Inflammatory macrophage (primary cell): ENCODE measurements at places on chromosomes 12 and 14.

- no peak for DNase-seq
Measured at GRCh38 chr12:11524446-11524845, 125.0 kb upstream of the ETV6 start.

GRCh38 chr14:72975770-72976169 lies 49.5 kb downstream of the DCAF4 start:
- no peak for DNase-seq

- no peak for DNase-seq
Measured at GRCh38 chr14:54258382-54258781, 138.4 kb upstream of the CDKN3 start.

GRCh38 chr14:72816287-72816686 lies 77.6 kb downstream of the DPF3 start:
- DNase-seq, result no peak

DNA sequence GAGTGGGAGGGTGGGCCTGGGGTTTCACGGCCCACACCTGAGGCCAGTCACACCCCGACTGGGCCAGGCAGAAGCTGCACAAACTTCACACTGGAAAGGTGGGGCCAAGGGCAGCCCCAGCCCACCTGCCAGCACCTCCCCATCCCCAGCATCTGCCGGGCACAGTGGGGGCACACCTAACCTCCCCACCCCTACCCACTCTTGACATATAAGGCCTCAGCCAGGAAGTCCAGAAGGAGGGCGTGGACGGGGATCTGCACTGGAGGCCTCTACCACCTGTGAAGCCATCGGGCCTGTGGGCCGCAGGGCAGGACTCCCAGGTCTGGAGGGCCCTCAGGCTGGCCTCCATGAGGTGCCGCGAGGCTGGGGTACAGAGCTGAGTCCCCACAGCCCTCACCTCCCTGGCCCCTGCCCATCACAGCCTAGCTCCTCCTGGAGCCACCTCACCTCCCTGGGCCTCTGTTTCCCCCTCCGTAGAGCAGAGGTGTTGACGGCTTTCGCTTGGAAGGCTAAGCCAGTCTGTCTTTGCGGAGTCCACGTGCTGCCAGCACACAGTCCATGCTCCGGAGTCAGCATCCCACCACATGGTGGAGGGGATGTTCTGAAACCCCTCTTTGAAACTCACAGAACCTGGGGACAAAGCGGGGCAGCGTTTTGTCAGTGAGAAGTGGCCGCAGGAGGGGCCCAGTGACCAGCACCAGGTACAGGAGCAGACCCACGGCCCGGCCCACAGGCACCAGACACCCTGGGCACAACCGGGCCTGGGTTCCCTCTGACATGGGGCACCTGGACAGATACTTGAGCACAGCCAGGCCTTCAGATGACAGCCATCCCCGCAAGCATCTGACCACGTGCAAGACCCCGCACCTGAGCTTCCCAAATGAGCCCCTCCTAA lies 38.2 kb upstream of the INF2 start:
- no peak for DNase-seq

- no peak for DNase-seq
Measured at GRCh38 chr12:80193865-80194264, 94.5 kb downstream of the OTOGL start.

GRCh38 chr12:113346353-113346752 lies 11.4 kb upstream of the SLC8B1 start:
- peak; percentile 83 for DNase-seq

- no peak for DNase-seq
Measured at GRCh38 chr12:34356233-34356987, 334.1 kb downstream of the ALG10 start.

- no peak for DNase-seq
Measured at GRCh38 chr14:93975791-93976476, 436 bp downstream of the ASB2 start.

DNA sequence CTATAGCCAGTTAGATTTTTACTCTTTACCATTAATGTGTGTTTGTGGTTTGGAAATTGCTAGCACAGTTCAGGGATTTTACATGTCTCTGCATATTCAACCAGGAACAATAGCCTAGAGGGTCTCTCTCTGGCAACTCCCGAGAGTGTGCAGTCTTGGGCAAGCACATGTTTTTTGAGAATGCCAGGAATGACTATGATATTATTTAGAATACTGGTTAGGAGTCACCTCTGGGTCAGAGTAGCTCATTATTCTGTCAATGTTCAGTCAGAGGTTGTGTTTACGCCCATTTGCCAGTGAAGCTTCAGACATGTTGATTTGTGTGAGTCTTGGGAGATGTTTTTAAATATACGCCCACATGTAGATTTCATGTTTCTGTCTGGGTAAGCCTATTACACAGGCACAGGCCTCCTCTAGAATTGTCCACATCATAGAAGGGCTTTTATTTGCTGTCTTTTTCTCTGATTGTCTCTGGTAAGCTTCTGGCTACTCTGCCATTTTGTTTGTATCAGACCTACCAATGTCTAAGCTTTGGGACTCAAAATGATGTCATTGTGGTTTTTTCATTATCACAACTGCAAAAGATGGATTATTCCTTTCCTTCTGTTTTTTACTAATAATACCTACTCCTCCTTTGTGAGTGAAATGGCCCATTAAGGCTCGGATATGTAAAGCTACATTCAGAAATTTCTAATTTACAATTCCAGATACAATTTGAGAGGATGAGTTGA lies 203.1 kb upstream of the PPFIA2 start:
- DNase-seq, result no peak

GRCh38 chr14:31682768-31683167 lies 121.6 kb downstream of the NUBPL start:
- no peak for DNase-seq

DNA sequence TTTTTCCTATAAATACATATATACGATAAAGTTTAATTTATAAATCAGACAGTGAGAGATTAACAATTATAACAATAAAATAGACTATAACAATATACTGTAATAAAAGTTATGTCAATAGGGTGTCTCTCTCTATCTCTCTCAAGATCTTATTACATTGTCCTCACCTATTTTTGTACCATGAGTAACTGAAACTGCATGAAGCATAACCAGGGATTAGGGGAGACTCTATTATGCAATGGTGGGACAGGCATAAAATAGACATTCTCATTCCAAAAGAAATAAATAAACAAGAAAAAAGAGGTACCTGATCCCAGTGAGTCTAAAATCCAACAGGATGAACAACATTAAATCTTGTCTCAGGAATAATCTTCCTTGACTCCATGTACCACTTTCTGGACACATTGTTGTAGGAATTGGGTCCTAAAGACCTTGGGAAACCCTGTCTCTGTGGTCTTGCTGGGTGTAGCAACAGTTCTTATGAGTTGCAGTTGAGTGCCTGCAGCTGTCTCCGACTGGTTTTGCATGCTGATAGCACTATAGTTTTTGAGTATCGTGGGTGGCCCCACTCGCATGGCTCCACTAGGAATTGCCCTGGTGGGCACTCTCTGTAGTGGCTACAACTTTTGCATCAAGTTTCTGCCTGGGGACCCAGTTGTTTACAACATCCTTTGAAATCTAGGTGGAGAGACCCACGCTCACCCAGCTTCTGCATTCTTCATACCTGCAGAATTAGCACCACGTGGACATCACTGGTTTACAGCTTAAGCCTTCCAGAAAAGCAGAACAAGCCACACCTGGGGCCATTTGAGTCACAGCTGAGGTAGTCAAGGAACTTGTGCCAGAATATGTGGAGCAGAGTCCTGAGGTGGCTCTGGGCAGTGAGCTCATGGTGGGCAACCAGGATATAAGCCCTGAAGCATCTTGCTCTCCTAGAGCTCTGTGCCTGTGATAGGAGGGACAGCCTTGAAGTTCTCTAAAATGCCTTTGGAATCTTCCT lies 204.7 kb downstream of the KITLG start:
- no peak for DNase-seq

DNA sequence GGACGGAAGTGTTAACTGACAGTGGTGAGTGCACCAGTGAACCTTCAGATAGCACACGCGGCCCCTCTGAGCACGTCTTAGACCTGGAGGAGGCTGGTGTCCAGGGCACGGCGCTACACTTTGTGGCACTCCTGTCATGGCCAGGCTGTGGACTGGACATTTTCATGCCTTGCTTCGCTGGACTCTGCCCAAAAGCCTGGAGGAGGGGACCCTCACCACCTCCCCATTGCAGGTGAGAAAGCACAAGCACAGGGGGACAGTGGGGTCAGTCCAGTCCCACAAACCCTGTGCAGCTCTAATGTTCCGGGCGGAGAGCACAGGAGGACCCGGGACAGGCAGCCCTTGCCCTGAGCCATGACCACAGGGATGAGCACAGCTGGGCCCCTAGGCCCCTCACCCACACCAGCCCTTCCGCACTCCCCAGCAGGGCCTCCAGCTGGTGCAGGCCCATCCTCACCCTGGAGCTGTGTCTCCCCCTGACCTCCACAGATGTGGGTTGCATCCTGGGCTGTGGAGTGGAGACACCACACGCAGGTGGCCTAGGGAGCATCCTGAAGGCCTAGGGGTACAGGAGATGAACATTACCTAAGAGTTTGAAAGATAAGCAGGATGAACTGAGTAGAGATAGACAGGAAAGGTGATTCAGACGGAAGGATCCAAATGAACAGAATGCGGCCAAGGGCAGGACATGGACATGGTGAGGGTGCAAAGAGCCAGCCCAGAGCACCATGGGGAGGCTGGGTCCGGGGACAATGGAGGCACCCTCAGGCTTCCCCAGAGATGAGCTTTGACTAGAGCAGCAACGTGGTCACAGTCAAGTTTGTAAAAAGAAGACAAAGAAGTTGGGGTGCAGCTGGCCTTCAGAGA lies 132.8 kb downstream of the BCL11B start:
- no peak for DNase-seq

DNA sequence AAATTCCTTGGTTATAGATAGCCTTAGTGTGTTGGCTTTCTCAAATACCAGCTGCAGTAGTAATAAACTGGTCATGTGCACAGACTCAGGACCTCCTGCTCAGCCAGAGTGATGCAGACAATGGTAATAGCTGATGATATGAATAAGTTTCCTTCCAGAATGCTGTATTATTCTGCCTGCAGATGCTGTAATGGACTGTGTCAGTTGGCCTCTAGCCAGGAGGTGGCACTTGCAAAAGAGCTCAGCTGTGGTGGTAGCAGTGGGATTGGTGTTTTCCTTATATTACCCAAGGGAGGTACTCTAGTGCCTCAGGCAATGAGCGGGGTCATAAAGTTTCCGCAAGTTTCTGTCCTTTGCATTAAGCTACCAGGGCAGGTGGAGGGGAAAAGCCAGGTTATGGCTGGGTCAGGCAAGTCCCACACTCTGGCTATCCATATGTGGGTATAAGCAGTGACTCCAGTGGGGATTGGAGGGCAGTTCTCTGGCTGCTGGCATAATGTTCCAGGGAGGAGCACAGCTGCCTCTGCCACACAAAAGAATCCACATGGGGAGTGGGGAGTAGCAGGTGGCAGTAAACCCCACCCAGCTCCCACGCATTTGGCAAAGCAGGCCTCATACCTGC lies 14.0 kb upstream of the MUCL1 start:
- no peak for DNase-seq

- no peak for DNase-seq
Measured at GRCh38 chr14:72742118-72742837, 151.6 kb downstream of the DPF3 start.

- no peak for DNase-seq
Measured at GRCh38 chr12:51484119-51484518, 59.5 kb downstream of the SLC4A8 start.

DNA sequence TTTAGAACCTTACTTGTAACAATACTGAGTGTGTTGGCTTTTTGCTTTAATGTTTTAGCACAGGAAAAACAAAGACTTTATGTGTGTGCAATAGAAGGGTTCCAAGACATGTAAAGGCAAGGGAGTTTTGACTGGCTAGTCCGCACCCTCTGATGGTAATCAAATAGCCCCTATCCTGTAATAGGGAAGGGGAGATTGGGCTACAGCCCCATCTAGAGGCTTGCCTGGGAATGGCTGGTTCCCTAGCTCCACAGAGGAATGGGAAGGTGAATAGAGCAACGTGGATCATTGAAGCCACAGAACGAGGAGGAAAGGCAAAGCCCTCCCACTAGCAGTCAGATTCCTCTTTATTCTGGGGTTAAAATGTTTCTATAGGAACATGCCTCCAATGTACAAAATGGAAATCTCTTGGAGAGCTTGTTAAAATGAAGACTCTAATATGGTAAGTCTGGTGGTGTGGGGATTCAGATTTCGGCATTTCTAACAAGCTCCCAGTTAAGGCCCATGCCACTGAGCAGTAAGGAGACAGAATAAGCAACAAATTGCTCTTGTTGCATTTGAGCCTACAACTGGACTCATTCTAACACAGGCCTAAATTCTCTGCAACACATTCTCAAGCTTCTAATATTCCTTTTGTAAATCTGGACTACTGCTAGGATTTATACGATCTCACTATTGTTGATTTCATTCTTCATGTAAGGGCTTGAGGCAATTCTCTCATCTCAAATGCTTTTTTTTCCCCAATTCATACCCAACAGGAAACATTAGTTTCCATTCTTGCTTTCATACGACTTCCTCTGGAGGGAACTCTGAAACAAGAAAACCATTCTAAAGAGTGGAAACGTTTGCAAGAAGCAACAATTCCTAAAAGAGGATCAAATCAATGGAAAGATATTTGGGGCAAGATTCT lies 57.1 kb downstream of the NIN start:
- DNase-seq, result peak; percentile 7

DNA sequence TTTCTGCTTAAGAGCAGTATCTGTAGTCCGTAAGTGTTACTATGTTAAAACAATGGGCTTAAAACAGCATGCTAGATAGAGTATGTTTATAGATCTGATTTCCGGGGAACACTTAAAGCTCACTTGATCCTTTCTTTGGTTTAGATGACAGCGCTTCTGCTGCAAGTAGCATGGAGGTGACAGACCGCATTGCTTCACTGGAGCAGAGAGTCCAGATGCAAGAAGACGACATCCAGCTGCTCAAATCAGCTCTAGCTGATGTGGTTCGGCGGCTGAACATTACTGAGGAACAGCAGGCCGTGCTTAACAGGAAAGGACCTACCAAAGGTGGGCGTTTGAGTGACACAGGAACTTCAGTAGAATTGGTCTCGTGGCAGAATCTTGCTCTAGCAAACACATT lies 57.5 kb downstream of the EML1 start:
- DNase-seq, result no peak

GRCh38 chr12:79056775-79057174 lies 192.2 kb downstream of the SYT1 start:
- no peak for DNase-seq

GRCh38 chr12:132582058-132582420 lies 28.3 kb downstream of the LRCOL1 start:
- DNase-seq, result no peak

GRCh38 chr14:79407572-79407971 lies 803.7 kb downstream of the DIO2 start:
- DNase-seq, result no peak

DNA sequence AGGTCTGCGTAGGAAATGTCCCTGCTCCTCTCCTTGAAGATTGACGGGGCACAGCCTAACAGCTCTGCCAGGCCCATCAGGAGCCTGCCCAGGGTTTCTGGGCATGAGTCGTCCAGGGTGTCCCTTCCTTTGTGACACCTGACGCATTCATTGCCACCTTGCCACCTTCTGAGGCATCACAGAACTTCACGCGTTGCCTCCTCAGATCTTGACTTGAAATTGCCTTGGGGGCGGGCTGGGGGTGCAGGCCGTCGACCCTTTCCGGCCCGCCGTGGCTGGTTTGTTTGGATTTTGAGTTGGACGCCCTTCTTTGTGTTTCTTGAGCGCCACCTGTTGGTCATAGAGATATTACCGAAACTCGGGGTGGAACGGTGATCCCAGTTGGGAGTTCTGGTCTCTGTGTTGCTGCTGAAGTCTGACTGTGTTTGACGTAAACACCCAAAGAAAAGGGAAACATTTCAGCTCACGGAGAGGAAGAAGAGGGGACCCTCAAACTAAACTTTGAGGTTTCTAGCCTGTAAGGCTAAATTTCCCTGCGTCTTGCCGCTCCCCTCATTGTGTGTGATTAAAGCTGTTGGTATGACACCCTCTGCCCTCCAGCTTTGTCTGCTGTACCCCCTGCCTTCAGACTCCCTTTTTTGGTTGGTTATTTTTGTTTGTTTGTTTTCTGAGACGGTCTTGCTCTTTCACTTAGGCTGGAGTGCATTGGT lies 44.6 kb downstream of the MLXIP start:
- peak; percentile 72 for DNase-seq
